ENCODE measurements at places on chromosomes 7 and 10.

GRCh38 chr7:75617634-75618234, 121.0 kb downstream of the HIP1 start:
- no peak for DNase-seq

GRCh38 chr10:62671104-62671503, 133.4 kb upstream of the ADO start:
- DNase-seq: no peak

GRCh38 chr7:112880818-112881418, 90.7 kb upstream of the TMEM168 start:
- DNase-seq: no peak

- DNase-seq: no peak
Measured at GRCh38 chr7:86863452-86863851, 196.0 kb downstream of the ELAPOR2 start.

DNA sequence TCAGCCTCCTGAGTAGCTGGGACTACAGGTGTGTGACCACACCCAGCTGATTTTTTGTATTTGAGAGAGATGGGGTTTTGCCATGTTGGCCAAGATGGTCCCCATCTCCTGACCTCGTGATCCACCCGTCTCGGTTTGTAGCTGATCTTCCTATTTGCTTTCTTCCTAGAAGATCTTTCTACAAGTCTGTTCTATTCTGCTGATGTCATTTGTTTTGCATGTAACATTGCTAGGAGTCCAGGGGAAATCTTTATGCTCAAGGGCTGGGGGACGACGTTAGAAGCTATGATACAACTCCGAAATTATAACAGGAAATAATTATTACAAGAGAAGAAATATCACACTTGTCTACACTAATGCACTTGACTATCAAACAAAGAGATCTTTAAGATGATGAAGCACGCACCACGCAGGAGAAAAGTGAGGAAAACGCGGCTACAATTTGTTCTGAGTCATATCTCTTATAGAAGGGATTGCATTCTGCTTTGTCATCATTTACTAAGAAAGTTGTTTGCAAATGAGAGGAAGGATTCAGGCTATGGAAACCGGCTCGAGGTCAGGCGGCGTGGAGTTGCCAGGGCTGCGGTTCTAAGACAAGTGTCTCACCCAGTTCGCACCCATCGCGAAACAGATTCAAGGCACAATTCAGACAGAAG, 103.0 kb upstream of the CARD11 start:
- DNase-seq: no peak

GRCh38 chr10:59098831-59099452, 77.5 kb upstream of the PHYHIPL start:
- no peak for DNase-seq

DNA sequence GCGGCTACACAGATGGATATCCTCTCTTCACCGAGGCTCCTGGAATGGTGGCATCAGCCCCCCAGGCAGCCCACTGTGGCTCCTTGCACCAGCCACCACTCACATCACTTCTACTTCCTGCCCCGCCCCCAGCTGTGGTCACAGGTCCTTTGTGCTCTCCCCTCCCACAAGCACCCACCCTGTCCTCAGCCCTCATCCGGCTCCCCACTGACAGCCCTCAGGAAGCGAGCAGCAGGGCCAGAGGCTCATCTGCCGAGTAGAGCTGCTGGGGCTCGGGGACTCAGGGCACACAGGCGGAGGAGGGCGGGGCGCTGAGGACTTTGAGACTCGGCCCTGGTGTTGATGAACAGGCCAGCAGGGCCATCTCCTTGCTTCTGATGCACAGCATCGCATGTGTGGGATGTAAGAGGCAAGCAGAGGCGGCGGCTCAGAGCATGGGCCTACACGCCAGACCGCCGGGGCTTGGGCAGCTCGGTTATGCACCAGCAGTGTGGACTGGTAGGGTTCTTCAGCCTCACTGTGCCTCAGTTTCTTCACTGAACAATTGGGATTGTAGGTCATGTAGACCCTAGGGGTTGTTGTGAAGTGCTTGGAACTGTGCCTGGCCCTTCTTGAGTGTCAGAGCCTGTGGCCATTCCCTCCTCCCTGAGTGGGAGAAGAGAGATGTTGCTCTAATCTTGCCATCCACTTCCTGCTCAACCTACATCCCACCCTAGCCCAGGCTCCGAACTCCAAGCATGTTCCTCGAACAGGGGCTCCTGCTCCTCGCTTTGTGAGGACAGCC, at the start of gene PRF1:
TSS of gene PRF1 (minus strand) at position 77 of the 784 bp plus-strand sequence. CDS start 1,839 bp downstream, outside the sequence.
- no peak for DNase-seq

GRCh38 chr10:68900427-68901104, 549 bp upstream of the DDX50 start:
- peak; percentile 75 for DNase-seq

DNA sequence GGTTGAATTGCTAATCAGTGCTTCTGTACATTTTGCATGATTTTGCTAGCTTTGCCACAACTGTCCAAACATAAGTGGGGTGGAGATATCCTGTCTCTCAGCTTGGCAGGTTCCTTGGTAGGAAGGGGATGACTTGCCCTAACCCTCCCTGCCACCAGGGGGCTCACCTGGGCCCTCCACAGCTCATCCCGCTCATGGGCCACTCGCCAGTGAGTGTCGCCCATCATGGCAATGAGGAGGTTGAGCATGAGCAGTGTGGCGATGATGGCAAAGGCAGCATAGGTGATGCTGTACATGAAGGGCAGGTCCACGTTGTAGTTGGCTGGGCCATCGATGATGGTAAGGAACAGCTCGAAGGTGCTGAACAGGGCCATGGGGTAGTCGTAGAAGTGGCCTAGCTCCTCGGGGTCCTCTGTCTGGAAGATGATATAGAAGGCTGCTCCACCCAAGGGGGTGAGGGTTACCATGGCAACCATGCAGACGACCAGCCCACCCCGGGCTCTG, 12.2 kb downstream of the TRPV6 start:
- no peak for DNase-seq

DNA sequence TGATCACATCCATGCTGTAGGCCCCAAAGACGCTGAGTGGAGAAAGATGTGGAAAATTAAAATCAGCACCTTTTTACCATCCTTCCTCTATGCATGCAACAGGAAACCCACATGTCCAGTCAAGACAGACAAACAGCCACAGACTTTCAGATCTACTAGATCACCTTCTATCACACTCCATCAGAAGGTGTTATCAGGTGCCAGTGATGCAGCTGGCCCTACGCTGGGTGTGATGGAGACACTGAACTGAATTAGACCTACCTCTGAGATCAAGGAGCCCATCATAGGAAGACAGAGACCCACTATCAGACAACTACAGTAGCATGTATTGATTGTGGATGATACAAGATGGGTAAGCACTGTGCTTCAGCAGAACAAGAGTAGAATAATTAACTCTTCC, 15.5 kb downstream of the CYP3A4 start:
- no peak for DNase-seq

GRCh38 chr10:28432210-28432676, 100.7 kb upstream of the WAC start:
- DNase-seq: peak; percentile 18

DNA sequence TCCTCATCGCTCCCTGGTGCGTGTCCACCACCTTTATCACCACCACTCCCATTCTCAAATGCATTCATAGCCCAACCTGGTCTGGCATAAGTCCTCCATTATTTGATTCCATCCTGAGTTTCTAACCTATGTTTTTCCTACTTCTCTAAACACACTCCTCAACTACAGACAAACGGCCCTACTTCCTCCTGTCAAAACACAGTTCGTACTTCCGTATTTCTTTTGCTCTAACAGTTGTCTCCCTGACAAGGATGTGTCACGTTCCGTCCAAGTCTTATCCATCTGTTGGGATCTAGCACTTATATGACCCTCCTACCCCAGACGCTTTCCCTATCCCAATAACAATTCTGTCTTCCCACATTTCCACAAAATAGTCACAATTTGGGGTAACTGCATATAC, 46.8 kb downstream of the DOCK4 start:
- DNase-seq: no peak

DNA sequence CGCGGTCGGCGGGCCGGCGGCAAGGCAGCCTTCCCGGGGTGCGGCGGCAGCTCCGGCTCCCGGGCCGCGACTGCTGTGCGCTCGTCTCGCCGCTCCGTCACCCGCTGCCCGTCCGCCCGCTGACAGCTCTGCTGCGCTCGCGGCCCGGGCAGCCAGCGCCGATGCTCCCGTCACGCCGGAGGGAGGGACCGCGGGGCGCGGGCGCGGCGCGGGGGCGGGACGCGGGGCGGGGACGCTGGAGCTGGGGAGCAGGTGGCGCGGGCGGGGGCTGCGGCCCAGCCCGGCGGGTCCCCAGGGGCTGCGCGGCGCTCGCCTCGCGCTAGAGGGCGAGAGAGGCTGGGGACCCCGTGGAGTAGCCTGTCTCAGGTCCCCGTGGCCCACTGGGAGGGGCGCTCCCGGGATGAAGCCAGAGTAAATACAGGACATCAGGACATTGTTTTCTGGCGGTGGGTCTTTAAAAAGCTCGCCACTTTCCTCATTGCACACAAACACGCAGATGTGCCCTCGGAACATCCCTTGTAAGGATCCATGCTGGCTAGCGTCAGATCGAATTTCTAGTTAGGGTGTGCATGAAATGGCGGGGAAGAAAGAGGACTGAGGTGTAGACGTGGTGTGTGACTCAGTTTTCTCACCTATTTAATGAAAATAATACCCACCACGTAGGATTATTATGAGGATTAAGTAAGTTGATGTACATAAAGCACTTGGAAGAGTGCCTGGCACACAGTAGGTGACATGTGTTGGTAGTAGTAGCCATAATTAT, at the start of gene ELAPOR2:
TSS of gene ELAPOR2 (minus strand) at position 130 of the 763 bp plus-strand sequence. CDS start 141 bp downstream, outside the sequence.
- peak; percentile 32 for DNase-seq

DNA sequence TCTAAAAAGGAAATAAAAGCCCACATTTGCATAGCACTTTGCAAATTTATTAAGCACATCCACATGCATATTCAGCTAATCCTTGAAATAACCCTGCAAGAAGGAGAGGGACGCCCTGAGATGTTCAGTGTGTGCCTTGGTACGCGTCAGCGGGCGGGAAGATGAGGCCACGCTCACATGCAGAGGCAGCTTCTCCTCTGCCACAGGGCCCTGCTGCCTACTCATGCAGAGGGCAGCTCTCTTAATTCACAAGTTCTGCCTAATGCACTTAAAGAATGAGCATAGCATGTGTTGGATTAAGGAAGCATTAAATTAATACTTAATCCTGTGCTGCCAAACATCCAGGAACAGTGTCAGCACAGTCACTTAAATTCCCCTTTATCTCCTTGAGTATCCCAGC, 132.3 kb downstream of the HECW1 start:
- no peak for DNase-seq

DNA sequence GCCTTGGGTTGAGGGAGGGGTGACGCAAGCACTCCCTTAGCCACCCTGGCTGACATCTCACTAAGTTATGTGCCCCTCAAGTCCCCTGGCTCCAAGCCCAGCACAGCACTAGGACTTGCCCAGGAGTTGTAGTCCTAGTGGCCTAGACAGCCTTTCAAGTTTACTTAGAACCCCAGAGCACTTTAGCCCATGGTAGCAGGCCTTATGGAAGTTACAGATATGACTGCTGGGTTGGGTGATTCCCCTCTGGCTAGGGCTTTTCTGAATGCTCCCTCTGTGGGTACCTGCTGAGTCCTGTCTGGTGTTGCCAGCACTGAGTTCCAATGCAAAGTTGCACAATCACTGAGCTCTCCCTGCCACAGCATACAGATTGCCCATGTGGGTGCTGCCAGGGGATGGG, 83.2 kb downstream of the AHCYL2 start:
- no peak for DNase-seq

DNA sequence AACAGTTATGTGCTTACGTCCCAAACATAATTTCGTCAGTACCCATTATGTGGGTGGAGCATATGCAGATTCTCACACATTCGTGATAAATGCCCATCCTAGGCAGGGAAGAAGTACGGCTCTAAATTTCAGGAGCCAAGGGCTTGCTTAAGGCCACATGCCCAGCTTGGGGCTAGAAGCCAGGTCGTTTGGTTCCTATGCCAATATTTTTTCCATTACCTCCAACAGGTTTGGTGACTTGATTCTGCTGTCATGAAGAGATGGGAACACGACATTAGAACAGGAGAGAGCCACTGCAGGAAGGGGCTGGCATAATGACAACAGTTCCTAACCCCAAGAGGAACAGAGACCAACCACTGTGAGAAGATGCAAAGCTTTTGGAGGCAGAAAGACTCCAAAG, 85.1 kb downstream of the HIPK2 start:
- DNase-seq: no peak

- no peak for DNase-seq
Measured at GRCh38 chr10:118054383-118054782, 7.6 kb upstream of the RAB11FIP2 start.

DNA sequence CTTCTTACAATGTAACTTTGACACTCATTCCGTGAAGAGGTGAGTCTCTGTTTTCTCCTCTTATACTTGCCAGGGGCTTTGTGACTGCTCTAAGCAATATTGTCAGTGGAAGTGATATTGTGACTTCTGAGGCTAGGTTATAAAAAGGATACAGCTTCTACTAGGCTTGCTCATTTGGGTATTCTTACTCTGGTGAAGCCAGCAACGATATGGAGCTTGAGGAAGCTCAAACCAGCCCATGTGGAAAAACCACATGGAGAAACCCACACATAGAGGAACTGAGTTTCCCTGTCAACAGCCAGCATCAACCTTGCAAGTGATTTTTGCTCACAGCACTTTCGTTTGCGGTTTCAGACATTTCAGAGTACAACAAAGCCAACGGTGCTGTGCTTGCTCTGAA, 149.6 kb upstream of the SEMA3E start:
- no peak for DNase-seq

DNA sequence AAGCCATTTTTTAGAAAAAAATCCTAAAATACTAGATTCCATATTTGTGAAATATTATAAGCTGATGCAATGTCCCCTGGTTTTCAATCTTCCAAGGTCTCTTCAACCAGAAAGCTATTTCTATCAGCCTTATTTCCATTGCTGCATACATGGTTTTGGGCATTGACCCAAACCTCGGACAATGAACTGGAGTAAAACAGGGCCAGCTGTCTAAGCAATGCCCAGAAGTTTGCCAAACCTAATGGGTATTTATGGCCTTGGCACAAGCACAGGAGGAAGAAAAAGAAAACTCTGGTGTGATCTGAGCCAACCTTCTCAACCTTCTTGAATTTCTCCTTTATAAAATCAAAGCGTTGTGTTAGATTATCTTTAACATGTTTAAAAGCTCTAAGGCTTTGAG, 402.3 kb downstream of the DNAJB9 start:
- DNase-seq: no peak

GRCh38 chr7:33091111-33091531, 18.1 kb downstream of the RP9 start:
- DNase-seq: no peak
